ENCODE measurements at places on chromosomes 11 and 22.
A peak's percentile ranks its signal among the peaks of the same experiment; 100 is the strongest.

DNA sequence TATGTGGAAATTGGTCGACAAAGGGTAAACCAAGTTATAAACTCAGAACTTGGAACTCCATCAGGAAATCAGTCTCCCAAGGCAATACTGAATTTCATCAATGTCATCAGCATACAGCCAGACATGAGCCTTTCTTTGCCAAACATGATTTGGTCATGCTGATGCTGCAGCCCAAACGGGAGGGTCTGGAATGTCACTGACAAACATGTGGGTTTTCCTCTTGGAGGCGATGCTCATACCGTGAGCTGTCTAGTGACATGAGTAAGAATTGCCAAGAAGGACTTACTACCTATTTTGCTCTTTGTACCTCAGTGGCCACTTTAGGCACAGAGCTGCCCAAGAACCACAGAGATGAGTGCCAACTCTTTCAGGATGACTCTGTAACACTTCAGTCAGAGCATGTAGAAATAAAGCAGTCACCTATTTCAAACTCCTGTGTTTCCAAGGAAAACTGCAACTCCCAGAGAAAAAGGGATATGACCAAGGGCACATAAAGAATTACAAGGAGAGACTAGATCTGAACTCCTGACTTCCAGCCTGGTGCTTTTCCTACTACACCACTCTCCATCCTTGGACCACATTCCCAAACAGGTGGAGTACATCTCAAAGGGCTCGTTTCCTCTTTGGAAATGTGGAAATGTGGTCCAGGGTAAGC lies 24.3 kb upstream of the MRGPRX2 start:
- DNase-seq = peak; percentile 34

DNA sequence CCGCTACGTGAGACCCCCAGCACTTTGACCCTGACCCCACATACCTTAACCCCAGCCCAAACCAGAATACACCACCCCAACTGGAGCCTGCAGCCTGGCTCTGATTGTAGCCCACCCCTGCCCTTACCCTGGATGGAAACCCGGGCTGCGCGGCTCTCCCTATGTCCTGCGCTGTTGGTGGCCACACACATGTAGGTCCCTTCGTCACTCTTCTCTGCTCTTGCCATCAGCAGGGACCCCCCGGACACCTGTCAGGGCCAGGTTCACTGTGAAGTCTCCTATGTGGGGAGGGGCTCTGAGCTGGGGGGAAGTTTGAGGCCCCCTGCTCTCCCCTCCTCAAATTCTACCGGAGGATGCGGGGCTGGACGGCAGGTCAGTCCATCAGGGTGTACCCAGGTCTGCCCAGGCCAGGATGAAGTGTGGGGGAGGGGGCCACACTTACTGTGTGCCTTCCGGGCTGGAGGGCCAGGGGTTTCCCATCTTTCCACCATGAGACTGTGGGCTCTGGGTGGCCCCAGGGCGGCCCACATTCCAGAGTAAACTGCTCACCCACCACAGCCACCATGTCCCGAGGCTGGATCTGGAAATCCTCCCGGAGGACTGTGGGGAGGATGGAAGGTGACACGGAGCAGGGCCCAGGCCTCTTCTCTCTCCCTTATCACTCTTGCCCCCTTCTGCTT lies 1.5 kb downstream of the ROBO4 start:
- peak; percentile 46 for DNase-seq

DNA sequence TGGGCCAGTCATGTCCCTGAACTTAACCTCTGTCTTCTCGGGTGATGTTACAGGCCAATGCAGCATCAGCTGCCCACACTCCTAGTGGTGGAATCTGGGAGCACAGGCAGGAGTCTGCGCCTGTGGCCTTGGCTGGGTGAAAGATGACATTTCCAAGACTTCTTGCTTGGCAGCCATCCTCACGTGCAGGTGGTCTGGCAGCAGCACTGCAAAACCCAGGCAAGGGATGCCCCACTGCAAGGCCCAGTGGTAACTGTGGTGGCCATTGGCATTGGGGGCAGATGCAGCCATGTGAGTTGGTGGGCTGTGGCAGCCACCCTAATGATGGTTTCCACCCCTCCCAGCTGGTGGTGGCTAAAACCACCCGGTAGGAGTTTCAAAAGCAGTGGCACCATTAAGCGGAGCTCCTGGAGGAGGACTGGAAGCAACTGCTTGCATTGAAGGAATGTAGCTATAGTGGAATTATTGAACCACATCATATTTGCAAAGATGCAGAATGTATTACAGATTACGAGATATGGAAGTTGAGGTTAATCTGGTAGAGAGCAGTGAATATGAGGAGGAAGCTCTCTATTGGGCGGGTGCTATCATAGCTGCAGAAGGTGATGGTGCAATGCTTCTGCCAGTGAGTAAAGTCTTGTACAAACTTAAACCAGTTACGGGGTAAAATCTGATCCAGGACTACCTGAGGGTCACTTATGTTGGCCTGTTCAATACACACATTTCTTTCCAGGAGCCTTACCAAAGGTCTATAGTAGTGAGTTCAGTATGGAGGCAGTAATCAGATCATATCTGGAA lies 120.7 kb upstream of the TOP3B start:
- DNase-seq = no peak

- no peak for DNase-seq
Measured at GRCh38 chr11:44366741-44367140, 56.8 kb upstream of the ALX4 start.

DNA sequence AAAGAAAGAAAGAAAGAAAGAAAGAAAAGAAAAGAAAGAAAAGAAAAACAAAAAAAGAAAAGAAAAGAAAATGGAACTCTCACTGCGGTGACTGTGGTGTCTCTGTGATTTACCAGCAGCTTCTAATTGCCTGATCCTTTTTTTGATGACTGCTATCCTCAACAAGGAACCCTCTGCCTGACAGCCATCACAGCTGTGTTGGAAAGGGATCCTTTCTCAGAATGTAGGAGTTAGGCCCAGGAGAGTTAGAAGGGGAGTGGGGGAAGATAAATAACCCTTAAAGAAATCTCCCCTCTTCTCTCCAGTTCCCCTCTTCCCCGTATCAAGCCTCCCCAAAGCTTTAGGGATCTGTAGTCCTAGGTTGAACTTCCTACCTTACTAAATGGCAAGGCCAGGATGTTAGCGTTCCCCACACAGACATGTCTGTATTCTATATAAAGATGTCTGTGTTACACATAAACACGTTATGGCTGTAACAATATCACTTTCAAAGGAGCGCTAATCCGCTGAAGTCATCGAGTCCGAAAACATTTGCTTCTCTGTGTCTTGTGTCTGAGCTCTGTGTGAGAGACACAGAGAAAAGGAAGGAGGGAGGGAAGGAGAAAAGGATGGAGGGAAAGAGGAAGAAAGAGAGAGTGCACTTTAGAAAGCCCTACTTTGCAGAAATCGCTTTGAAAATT lies 26.8 kb upstream of the WT1 start:
- DNase-seq = no peak

DNA sequence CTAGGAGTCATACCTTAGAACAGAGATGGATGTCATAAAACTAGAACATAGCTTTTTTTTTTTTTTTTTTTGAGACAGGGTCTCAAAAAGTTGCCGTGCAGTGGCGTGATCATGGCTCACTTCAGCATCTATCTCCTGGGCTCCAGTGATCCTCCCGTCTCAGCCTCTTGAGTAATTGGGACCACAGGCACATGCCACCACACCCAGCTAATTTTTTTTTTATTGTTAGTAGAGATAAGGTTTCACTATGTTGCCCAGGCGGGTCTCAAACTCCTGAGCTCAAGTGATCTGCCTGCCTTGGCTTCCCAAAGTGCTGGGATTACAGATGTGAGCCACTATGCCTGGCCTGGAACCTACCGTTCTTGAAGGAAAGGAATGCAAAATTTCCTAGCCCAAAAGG lies 8.8 kb upstream of the CEP295 start:
- no peak for DNase-seq

GRCh38 chr11:58907780-58908179 lies 31.5 kb upstream of the GLYATL1 start:
- DNase-seq = no peak

GRCh38 chr11:83545494-83546260 lies 259.5 kb upstream of the CCDC90B start:
- DNase-seq = no peak

GRCh38 chr11:12885717-12886239 lies 123.3 kb upstream of the RASSF10 start:
- DNase-seq = no peak

- DNase-seq = no peak
Measured at GRCh38 chr11:72615329-72615728, 58.9 kb downstream of the PDE2A start.

GRCh38 chr11:120089036-120090001 lies 48.6 kb downstream of the TRIM29 start:
- DNase-seq = no peak

DNA sequence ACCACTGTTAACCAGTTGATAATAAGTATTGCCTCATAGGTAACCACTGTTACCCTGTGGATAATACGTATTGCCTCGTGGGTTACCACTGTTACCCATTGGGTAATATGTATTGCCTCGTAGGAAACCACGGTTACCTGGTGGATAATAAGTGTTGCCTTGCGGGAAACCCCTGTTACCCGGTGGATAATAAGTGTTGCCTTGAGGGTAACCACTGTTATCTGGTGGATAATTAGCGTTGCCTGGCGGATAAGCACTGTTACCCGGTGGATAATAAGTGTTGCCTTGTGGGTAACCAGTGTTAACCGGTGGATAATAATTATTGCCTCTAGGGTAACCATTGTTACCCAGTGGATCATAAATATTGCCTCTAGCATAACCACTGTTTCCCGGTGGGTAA lies 27.3 kb upstream of the NXPE4 start:
- DNase-seq = no peak

- no peak for DNase-seq
Measured at GRCh38 chr22:47098554-47098953, 336.1 kb downstream of the TBC1D22A start.

GRCh38 chr11:117572129-117572528 lies 224.9 kb downstream of the DSCAML1 start:
- no peak for DNase-seq

DNA sequence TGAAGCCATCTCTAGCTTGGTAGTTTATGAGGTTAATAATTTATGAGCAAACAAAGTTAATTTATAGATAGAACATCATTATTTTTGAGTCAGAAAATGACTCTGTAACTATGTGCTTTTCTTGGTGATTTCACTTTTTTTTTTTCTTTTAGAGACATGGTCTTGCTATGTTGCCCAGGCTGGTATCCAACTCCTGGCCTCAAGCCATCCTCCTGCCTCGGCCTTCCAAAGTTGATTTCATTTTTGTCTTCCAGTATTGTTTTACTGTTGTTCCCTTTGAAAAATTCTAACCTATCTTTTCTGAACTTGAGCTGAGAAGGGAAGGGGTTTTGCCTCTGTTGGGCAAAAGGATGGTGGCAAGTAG lies 706 bp upstream of the CXCR5 start:
- no peak for DNase-seq

DNA sequence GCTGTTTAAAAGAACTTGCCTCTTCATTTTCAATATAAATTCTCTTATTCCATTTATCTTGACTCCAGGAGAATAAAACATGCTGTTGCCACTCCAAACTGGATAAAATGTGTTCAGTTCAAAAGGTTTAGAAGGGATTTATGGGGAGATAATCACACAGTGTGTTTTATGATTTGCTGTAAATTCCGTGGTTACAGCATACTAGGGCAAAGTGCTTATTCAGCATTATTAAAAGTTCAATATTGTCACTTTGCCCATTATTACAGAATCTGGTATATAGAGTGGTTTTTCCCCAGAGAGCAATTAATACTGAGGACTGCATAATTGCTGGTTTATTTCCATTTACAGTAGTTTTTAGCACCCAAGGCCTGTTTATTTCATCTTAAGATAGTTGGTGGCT lies 780.9 kb upstream of the RAG2 start:
- no peak for DNase-seq

DNA sequence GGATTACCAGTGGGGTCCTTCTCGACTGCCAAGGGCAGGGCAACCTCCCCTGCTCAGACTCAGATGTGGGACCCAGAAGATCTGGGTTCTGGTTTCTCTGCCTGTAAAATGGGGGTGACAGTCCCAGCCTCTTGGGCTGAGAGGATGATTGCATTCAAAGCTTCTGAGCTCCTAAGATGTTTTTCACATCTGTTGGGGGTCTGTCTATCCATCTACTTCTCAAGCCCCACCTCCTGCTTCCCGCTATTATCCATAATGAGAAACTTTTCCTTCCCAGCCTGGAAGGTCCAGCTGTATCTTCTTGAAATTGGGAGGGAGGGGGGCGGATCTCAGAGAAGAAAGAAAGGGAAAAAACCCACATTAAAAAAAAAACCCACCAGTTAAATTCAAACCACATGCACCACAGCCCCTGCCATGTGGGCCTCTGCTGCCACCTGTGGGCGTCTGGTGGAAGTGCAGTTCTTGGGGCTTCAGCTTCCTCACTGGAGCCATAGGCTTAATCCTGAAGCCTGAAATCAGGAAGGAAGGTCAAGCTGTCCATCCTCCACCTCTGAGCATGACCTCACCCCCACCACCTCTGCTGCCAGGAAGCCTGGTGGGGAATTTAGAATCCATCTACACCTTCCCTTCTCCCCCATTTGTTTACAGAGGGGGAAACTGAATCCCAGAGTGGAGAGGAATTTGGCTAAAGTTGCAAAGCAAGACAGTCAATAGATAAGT lies 27.3 kb downstream of the ARHGEF17 start:
- peak; percentile 74 for DNase-seq

- no peak for DNase-seq
Measured at GRCh38 chr22:24133187-24133965, 47.9 kb upstream of the SUSD2 start.

DNA sequence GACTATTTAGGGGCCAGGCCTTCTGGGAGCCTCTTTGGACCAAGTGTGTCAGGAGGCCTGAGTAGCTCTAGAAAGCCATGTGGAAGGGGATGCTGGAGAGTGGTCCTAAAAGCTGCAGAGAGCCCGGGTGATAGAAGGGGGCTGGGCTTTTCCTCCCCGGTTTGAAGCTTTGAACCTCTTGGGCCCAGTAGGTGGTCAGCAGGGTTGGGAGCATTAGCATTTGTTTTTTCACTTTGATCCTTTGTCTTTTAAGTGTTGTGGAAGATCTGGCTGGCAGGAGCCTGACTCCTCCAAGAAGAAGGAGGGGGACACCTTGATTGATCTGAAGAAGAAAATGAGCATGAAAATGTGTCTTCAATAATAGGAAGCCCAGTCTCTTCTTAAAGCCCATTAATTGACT lies 596.6 kb downstream of the INSC start:
- no peak for DNase-seq

GRCh38 chr11:114340311-114341131 lies 44.3 kb downstream of the NNMT start:
- DNase-seq = peak; percentile 85

DNA sequence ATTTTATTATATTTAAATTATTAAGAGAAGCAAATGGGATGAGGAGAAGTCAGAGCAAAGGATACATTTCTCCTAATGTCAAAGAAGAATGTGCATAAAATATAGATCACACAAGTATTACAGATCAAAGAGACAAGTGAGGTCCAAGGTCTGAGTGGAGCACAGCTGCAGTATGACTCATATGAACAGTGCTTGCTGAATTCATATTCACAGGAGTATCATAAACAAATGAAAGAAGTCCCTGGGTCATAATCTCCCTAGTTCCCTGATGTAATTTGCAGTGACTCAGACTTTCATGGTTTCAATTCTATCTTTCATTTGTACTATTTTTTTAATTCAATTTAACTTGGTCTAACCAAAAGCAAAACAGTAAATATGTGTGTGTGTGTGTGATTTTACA lies 499.0 kb upstream of the CCDC179 start:
- peak; percentile 95 for DNase-seq
